ENCODE measurements at places on chromosomes 1 and 21. TPM values are rescaled to one million over a fixed set of nuclear protein-coding genes. Genes with fewer than 3 reads are reported as not detected.

The GUCA2B gene
- total RNA-seq: not detected

DNA sequence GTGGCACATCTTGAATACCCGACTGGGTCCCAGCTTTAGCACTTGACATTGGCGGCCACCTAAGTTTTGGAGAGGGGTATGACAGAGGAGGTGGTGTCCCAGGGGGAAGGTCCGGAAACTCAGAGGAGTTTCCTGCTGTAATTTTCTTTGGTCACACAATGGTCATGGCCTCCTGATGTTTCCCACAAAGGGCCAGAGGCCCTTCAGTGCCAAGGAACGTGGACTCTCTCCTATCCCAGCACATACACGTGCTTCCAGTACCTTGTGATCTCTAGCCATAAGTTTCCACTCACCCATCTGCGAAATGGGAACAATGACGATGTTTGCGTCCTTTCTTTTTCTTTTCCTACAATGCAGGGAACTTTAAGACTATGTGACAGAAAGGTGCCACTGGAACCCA lies 13.2 kb downstream of the CAPN2 start:
- DNase-seq: no peak

DNA sequence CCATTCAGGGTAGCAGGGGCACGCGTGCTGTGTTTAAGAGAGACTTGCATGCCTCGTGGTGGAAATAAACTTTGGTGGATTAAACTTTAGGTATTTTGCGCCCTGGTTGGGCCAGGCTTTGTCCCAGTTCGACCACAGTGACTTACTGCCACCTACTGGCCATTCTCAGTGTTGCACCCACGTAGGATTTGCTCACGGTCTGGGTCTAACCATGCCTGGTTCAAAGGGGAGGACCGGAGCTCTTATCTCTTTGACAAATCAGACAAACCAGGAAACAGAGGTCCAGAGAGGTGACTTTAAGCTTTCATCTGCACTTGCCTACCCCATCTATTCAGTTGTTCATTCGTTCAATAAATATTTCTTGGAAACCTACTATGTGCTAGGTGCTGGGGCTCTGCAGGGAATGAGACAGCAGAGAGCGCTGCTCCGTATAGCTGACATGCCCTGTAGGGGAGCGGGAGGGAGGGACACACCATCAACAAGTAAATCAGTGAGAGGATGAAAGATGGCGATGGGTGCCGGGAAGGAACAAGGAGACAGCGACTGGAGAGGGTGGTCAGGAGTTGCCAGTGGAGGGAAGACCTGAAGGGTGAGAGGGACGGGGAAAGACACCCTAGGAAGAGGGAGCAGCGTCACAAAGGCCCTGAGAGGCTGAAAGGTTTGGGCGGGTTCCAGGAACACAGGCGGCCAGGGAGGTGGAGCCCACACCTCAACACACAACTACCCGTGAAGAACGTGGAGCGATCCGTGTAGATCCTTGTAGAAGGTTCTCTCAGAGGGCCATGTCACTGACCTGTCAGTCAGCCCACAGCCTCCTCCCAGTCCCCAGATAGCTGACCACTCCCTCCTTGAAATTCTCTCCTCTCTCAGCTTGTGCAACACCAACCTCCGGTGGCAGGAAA lies 27.2 kb upstream of the TINAGL1 start:
- DNase-seq: peak; percentile 89

DNA sequence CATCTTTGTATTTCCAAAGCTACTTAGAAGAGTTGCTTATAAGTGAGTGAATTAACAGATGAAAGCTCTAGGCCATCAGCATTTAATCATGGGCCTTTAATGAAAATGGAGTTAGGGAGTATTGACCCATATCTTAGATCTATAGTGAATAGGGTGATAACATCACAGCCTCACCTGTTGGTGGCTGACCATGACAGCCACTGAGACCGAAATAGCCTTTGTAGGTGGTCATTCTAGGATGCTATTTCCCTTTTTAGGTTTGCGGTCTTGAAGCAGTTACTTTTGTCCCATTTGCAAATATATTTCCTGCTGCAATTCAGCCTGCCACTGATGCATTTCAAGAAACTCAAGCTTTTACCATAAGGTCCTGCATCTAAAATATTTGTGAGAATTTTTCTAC lies 410.1 kb upstream of the LYPLAL1 start:
- DNase-seq: no peak

The MATN1 gene
- 0.66 TPM for total RNA-seq

DNA sequence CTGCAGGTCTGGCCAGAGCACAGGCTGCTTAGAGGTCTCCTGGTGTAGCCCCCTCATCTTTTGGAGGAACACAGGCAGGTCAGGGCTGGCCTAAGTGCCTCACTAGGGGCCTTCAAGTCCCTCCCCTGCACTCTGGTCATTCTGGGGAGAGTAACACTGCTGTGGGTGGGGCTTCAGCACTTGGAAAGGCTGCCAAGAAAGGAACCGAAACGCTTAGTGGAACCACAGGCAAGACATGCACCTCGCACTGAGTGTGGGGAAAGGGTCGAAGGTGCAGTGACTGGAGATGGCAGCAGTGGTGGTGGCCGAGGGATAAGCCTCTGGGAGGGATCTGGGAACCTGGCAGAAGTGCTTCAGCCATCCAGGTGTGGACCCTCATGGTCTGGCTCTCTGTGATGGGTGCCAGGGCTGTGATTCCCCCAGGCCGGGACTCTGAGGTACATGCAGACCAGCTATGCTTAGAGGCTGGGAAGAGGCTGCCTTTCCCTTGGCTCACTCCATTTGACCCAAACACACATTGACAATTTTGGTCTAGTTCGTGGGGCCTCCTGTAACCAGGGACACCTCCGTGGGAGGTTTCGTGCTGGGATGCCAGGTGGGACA lies 182.9 kb upstream of the CSF3R start:
- DNase-seq: no peak

DNA sequence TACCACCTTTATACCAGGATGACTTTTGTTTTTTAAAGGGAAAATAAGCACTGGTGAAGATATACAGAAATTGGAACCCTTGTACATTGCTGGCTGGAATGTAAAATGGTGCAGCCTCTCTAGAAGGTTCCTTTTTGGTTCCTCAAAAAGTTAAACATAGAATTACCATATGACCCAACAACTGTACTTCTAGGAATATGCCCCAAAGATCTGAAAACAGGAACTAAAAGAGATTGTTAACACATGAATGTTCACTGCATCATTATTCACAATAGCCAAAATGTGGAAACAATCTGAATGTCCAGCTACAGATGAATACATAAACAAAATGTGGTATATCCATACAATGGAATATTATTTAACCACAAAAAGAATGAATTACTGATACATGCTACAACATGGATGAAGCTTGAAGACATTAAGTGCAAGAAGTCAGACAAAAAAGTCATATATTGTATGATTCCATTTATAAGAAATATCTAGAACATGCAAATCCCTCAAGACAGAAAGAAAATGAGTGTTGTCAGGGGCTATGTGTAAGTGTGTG lies 84.9 kb upstream of the DMRTA2 start:
- no peak for DNase-seq

DNA sequence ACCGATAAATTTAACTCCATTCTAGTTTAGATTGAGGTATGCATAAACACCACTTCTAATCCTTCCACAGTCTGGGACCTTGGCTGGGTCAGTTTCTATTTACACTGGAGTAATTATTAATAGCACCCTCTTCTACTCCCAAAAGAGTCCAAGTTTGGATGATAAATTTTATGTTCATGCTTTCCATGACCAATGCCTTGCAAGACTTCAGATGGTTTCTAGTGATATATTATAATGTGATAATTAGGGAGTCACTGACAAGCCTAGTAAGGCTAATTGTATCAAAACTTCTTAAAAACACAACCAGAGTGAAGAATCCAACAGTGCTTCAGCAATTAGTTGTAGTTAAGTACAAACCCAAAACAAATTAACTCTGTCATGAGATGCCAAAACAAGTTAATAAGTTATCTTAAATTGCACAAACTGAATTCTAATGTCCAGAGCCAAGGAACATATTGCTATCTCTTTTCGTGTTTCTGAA lies 489.6 kb downstream of the TTLL7 start:
- DNase-seq: no peak

The SLC9C2 gene
- total RNA-seq: 0.29 TPM

DNA sequence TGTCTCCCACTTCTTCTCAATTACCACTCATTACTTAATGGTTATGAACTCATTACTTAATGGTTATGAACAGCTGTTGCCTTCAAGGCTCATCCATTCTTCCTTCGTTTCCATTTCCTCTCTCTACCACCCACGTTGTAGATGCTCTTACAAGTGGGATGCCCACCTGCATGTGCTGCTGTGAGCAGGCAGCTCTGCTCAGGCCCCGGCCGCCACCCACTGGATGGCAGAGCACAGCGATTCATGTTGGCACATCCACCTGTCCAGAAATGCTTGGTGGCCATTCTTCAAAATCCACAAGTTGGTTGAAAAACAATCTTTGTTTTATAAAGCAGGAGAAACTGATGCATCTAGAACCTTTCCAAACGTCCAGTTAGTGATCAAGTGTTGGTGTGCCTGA lies 14.5 kb downstream of the ATP1A1 start:
- no peak for DNase-seq

- no peak for DNase-seq
Measured at GRCh38 chr1:12035312-12035711, 16.0 kb downstream of the MIIP start.

DNA sequence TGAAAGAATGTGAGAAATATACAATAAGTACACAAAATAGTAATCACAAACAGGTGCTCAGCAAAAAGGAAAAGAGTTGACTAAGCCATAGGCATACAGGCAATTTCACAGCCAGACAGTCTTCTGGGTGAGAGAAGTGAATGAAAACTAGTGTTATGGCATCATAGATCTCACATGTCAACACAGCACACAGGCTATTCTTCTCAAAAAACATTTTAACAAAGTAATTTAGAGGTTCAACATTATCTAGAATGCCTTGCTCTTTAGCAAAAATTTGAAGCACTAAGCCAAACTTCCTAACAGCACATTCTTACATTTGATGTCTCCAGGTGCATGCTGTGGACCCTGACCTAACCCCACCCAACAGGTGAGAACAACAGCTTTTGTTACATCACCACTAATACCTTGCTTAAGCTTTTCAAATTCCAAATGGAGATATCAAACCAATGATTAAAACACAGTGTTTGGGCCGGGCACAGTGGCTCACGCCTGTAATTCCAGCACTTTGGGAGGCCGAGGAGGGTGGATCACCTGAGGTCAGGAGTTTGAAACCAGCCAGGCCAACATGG lies 30.5 kb downstream of the OTUD7B start:
- no peak for DNase-seq

The DCST1 gene
- not detected for total RNA-seq

The GIPC2 gene
- 48.6 TPM for total RNA-seq

The LCE3D gene
- not detected for total RNA-seq

DNA sequence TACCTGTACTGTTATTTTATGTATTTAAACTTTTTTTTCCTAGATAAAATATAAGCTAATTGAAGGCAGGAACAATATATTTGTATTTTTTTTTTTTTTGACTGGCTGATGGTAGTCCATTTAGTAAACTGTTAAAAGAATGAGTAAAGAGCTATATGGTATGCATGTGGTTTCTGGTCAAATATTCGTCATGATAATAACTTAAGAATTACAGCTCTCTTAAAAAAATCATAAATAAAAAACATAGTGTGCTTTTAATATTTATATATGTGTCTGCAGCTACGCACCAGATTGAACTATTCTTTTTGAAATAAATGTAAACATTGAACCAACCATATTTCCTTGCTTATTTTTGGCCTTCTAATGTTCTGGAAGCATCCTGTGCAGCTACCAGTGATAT lies 272.3 kb upstream of the C1orf105 start:
- no peak for DNase-seq

The NEGR1 gene
- 0.52 TPM for total RNA-seq

GRCh38 chr1:156502894-156503697 lies 2.5 kb upstream of the MEF2D start:
- peak; percentile 80 for DNase-seq

DNA sequence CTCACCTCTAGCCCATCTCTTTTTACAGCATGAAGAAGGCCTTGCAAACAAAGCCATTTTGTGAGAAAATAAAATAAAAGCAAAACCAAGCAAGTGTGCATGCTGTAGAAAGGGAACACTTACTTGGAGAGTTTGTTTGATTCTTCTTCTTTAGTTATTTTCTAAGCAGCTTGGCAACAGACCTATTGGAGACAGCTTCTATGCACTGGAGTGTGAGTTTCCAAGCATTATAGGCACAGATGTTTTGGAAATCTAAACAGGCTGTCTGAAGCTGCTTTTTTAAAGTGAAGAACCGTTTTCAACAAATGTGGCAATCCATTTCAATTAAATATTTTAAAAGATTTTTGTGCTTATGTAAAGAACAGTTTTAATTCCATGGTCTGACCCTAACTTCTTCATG lies 76.6 kb downstream of the NGF start:
- no peak for DNase-seq

The GUCA2A gene
- total RNA-seq: not detected

DNA sequence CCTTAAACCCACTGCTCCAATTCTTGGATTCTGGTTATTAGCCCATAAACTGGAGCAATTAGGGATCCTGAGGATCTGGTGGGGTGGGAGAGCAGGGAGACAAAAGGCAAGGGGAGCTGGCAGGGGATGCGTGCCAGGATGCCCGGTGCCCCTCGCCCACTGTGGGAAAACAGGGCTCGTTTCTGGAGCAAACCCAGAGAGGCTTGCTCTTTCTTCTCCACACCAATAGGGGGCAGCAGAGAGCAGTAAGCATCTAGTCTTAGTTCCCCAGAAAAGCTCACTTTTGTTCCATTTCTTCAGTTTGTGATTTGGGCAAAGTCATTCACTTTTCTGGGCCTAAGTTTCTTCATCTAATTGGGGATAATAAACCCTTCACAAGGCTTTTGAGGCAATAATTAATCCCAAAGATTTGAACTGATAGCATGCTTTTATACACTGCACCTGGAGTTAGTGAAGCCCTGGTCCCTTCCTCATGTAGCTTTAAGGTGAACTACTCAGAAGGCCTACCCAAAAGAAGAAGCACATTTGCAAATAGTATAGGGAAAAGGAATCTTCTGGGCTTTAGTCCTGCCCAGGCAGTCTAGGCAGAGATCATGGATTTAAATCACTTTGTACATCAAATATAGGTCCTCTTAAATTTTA lies 160.6 kb upstream of the USP24 start:
- DNase-seq: no peak

The EDARADD gene
- total RNA-seq: 3.1 TPM

The GCSAML gene
- 0.49 TPM for total RNA-seq

- no peak for DNase-seq
Measured at GRCh38 chr1:158246650-158247049, 7.6 kb upstream of the CD1A start.

The PALMD gene
- total RNA-seq: 5.7 TPM

The FOXJ3 gene
- 51.0 TPM for total RNA-seq

The OR14K1 gene
- not detected for total RNA-seq

GRCh38 chr1:58258082-58258481 lies 288.4 kb downstream of the OMA1 start:
- DNase-seq: no peak

- DNase-seq: no peak
Measured at GRCh38 chr1:186213225-186213607, 161.8 kb downstream of the TPR start.

DNA sequence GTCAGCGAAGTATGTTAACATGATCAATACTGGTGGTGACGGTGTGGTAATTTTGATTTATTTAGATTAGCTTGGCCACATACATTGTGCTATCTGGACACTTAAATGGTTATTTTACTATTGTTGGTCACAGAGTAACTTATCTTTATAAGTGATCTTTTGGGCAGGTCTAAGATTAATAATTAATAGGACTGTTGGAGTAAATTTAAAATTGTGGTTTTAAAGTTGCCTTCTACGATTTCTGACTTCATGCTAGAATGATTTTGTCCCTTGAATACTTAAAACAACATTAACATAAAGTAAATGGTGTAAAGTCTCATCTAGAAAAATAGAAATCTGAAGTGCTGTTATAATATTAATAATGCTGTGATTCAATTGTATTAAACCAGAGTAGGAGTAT lies 14.7 kb downstream of the SRRM1 start:
- DNase-seq: no peak

The GPX7 gene
- 15.2 TPM for total RNA-seq
